ENCODE measurements at places on chromosomes 2 and 18.

GRCh38 chr2:50606860-50607259, 425.1 kb downstream of the NRXN1 start:
- H3K36me3 ChIP-seq: no peaks in the 10 kb centered on the region
- no peak overlapping the region for H3K4me3 ChIP-seq
- H3K27ac ChIP-seq: no peak overlapping the region
- no peak for DNase-seq

- H3K36me3 ChIP-seq: no peaks in the 10 kb centered on the region
- no peak overlapping the region for H3K27ac ChIP-seq
- no peaks in the 10 kb centered on the region for H3K27me3 ChIP-seq
- no peak for DNase-seq
- H3K4me3 ChIP-seq: no peak overlapping the region
- H3K4me1 ChIP-seq: no peaks in the 10 kb centered on the region
Measured at GRCh38 chr2:68568116-68568515, 75.3 kb upstream of the PROKR1 start.

GRCh38 chr2:105647731-105648130, 97.0 kb upstream of the NCK2 start:
- no peaks in the 10 kb centered on the region for H3K36me3 ChIP-seq
- H3K4me3 ChIP-seq: no peak overlapping the region
- no peaks in the 10 kb centered on the region for H3K4me1 ChIP-seq
- DNase-seq: no peak
- H3K27ac ChIP-seq: no peak overlapping the region

- H3K36me3 ChIP-seq: no peaks in the 10 kb centered on the region
- no peaks in the 10 kb centered on the region for H3K27me3 ChIP-seq
- DNase-seq: no peak
- H3K4me3 ChIP-seq: no peak overlapping the region
Measured at GRCh38 chr2:171436307-171436706, 2.3 kb downstream of the DCAF17 start.

GRCh38 chr18:13007248-13007560, 16.0 kb downstream of the CEP192 start:
- H3K36me3 ChIP-seq: peaks cover 7% of the 10 kb centered on the region
- H3K4me3 ChIP-seq: no peak overlapping the region
- H3K4me1 ChIP-seq: no peaks in the 10 kb centered on the region
- DNase-seq: no peak

- no peak overlapping the region for H3K4me3 ChIP-seq
- H3K27ac ChIP-seq: no peak overlapping the region
- no peaks in the 10 kb centered on the region for H3K27me3 ChIP-seq
- H3K4me1 ChIP-seq: no peaks in the 10 kb centered on the region
- H3K36me3 ChIP-seq: peaks cover 5% of the 10 kb centered on the region
- DNase-seq: no peak
Measured at GRCh38 chr2:157743051-157743450, 114.4 kb upstream of the ACVR1C start.

DNA sequence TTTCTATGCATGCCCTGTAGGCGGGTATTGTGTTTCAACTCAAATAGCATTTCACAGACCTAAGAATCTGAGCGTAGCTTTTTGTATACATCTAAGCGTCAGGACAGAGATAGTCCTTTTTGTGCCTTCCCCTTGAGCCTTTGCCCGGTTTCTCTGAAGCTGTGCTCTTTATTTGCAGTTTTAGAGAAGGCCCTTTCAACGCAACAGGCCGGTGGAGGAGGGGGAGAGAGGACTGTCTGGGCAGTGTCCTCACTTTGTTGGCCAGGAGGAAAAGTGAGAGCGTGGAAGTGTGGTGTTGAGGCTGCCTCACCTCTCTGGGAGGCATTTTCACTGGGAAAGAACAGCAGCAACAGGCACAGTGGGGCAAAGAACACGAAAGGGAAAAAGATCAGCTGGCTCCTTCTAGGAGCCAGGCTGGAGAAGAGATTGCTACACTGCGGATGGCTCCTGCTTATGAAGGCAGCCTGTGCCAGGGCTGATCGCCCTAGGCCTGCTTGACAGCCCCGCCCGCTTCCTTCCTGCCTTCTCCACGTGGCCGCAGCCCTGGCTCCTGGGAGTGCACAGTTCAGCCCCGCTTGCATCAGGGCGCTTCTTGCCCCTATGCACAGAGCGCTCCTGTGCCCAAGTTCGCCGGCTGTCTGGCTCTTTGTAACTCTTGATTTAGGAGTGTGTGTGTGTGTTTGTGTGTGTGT, 195.6 kb upstream of the POU3F3 start:
- no peaks in the 10 kb centered on the region for H3K4me1 ChIP-seq
- H3K4me3 ChIP-seq: no peak overlapping the region
- H3K36me3 ChIP-seq: no peaks in the 10 kb centered on the region
- peak; percentile 1 for DNase-seq
- H3K27me3 ChIP-seq: peaks cover 4% of the 10 kb centered on the region

DNA sequence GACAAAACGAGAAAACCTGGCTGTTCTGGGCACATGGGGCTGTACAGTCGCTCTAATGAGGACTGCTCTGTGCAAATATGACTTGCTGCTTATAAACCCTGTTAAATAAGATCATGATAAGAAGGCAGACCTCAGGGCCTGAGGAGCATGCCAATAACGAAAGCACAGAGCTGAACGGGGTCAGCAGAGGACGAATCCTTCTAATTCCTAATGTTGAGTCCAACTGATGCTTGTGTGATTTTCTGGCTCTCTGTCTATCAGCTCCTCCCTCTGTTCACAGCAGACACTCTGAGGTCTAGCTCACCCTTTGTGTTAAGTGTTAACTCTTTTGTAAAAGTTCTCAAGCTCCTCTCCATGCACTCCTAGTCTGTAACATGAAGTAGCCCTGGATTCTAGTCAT, 167.2 kb upstream of the REV1 start:
- H3K27ac ChIP-seq: no peak overlapping the region
- H3K27me3 ChIP-seq: no peaks in the 10 kb centered on the region
- no peaks in the 10 kb centered on the region for H3K4me1 ChIP-seq
- DNase-seq: no peak

- H3K27me3 ChIP-seq: no peaks in the 10 kb centered on the region
- DNase-seq: no peak
- peaks cover 4% of the 10 kb centered on the region for H3K36me3 ChIP-seq
- peak overlapping the region; percentile 95 for H3K4me3 ChIP-seq
- peaks cover 17% of the 10 kb centered on the region for H3K4me1 ChIP-seq
Measured at GRCh38 chr2:240134956-240135520, 1.1 kb downstream of the COPS9 start.

All from naive thymus-derived CD4-positive, alpha-beta T cell (primary cell).